ENCODE measurements at places on chromosomes 7 and 10.

- DNase-seq: no peak
Observed at GRCh38 chr10:129851941-129852640, 112.0 kb downstream of the EBF3 start.

GRCh38 chr10:55491712-55492111 lies 690.7 kb upstream of the PCDH15 start:
- no peak for DNase-seq

- no peak for DNase-seq
Observed at GRCh38 chr10:5271526-5271925, 74.9 kb downstream of the AKR1C4 start.

DNA sequence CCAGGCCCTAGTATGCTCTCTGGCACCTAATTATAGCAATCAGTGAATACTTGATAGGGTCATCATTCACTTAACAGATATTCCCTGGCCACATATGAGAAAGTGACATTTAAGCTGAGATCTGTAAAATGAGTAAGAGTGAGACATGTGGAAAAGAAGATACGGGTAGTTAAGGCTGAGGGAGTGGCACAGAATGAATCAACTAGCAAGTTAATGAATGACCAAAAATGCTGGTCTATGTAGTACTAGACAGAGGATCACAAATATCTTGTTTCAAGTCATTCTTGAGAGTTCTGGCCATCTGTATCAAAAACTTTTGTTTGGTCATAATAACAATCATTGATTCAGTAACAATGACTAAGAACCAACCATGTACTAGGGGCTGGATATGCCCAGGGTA lies 954.9 kb downstream of the CNTNAP2 start:
- DNase-seq: no peak

DNA sequence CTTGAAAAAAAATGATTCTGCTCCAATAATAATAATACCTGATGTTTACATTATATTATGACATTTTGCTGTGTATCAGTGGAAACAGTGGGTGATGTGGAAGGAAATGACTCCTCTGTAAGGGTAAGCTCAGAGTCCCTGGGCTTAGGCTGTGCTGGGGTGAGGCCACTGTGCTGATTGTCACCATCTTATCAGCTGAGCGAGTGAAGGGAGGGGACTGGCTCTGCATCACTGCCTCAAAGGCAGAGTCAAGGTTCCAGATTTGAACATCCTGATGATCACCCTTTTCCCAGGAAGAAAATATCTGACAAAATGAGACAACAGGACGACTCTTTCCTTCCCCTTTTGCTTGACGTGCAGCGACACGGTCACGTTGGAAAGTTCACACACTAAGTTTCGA lies 24.0 kb upstream of the HABP2 start:
- DNase-seq: no peak

GRCh38 chr7:43653466-43653865 lies 70.6 kb downstream of the STK17A start:
- no peak for DNase-seq

DNA sequence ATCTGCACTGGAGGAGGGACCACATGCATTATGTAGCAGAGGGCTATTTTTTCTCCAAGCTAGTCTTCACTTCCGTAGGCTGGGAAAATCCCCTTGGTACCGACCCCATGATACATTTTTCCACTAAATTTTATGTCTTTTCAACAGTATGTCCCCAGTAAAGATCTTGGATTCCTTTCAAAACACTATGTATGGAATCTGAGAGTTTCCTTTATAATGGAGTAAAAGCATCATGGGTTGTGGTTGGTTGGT lies 4.8 kb upstream of the ZNRF2 start:
- no peak for DNase-seq

DNA sequence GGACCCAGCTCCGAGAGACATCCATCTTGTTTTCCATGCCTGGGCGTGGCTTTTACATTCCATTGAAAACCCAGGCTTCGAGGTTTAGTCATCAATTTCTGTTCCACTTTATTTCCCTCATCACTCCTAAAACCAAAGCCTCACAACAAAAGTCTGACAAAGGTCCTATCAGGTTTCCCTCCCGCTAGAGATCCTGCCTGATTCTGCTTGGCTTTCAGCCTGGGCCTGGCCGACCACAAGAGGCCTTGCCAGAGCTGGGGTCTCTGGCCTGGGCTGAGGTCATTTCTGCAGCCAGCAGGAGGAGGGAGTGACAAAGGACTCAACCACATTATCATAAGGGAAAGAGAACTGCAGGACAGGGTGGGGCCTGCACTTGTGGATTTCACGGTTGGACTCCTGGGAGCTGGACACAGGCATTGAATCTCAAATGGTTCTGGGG lies 167.0 kb downstream of the FANK1 start:
- DNase-seq: no peak

GRCh38 chr10:124144536-124144935 lies 51.1 kb upstream of the CHST15 start:
- DNase-seq: no peak

- no peak for DNase-seq
Observed at GRCh38 chr7:84390845-84391244, 196.3 kb upstream of the SEMA3A start.

DNA sequence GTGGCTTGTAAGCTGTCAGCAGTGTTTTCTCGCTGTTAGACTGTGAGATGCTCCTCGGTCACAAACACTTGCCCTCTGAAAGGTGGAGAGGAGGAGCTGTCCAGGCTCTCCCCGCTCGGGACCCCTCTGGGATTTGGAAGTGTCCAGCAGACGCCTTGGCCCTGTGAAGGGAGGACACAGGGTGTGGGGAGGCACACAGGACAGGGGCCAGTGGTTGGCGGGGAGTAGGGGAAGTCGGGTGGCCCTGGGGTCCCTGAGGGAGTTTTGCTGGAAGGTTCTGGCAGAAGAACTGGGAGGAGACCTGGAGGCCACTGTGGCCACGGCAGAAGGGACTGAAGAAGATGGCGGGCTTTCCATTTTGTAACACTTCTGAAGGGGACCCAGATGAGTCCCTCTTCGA lies 47.2 kb upstream of the DPYSL4 start:
- DNase-seq: no peak

- DNase-seq: no peak
Observed at GRCh38 chr10:45374350-45375052, 485 bp downstream of the ALOX5 start.

GRCh38 chr10:74677951-74678350 lies 148.4 kb upstream of the KAT6B start:
- no peak for DNase-seq
